ENCODE measurements at places on chromosomes 11 and 22. TPM values are rescaled to one million over a fixed set of nuclear protein-coding genes. Genes with fewer than 3 reads are reported as not detected.

Gene DGAT2
- 0.65 TPM for total RNA-seq

Gene PACSIN3
- total RNA-seq, result 1.3 TPM

Gene OR51B4
- not detected for total RNA-seq

Gene NLRP6
- 34.0 TPM for total RNA-seq

Gene CCDC87
- 0.14 TPM for total RNA-seq

Gene MOV10L1
- not detected for total RNA-seq

Gene KCNE3
- 0.19 TPM for total RNA-seq

Gene CATSPERZ
- total RNA-seq, result not detected

GRCh38 chr11:7300281-7300680 is 48.6 kb downstream of the SYT9 start:
- no peak overlapping the region for H3K27ac ChIP-seq
- DNase-seq, result no peak
- no peak overlapping the region for H3K4me3 ChIP-seq
- no peaks in the 10 kb centered on the region for H3K4me1 ChIP-seq
- no peaks in the 10 kb centered on the region for H3K36me3 ChIP-seq

- DNase-seq, result no peak
- H3K4me1 ChIP-seq, result peaks cover 1% of the 10 kb centered on the region
- H3K4me3 ChIP-seq, result no peak overlapping the region
These were observed 8.3 kb downstream of the SMTN start for GRCh38 chr22:31089160-31090100.

DNA sequence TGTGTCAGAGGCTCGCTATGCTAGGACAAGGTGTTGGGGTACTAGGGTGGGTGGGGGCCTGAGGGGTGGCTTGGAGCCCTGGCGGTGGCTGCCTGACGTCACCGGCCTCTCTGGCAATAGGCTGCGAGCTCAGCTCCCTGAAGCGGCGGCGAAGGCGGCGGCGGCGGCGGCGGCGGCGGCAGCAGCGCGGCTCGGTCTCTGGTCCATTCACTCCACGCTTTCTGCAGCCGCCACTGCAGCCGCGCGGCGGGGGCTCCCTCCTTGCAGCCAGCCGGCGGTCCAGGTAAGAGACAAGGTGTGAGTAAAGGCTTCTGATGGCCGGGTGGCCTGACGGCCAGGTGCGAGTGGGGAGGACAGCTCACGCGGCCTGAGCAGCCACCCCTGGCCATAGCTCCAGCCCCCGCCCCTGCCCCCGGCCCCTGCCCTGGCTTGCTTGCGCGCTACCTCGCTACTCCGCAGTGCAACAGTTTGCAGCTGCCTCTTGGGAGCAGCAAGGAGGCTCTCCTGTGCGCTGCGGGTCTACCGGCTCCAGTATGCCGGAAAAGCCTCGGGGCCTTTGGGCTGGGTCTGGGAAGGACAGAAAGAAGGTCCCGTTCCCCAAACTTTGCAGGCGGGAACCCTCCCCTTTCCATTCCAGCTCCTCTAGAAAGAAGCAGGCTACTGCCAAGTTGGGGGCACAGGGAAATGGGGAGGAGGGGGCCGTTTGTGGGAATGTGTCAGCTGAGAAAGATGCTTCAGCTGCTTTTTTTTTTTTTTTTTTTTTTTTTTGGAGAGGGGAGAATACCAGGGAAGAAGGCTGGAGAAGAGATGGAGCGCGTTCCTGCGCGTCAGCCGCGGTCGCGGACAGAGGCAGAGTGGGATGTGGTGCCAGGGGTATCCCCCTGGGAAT is at the start of gene C11orf87:
Gene C11orf87, plus strand, starts transcription at position 210 of the 889 bp plus-strand sequence. CDS start 1,444 bp downstream, outside the sequence.
- no peak for DNase-seq
- H3K4me3 ChIP-seq, result no peak within 1 kb of the TSS
- H3K36me3 ChIP-seq, result peaks cover 1% of the 10 kb centered on the region
- peaks cover 27% of the 10 kb centered on the region for H3K27me3 ChIP-seq
- no peaks in the 10 kb centered on the region for H3K4me1 ChIP-seq
- H3K27ac ChIP-seq, result peak within 1 kb of the TSS; percentile 47

DNA sequence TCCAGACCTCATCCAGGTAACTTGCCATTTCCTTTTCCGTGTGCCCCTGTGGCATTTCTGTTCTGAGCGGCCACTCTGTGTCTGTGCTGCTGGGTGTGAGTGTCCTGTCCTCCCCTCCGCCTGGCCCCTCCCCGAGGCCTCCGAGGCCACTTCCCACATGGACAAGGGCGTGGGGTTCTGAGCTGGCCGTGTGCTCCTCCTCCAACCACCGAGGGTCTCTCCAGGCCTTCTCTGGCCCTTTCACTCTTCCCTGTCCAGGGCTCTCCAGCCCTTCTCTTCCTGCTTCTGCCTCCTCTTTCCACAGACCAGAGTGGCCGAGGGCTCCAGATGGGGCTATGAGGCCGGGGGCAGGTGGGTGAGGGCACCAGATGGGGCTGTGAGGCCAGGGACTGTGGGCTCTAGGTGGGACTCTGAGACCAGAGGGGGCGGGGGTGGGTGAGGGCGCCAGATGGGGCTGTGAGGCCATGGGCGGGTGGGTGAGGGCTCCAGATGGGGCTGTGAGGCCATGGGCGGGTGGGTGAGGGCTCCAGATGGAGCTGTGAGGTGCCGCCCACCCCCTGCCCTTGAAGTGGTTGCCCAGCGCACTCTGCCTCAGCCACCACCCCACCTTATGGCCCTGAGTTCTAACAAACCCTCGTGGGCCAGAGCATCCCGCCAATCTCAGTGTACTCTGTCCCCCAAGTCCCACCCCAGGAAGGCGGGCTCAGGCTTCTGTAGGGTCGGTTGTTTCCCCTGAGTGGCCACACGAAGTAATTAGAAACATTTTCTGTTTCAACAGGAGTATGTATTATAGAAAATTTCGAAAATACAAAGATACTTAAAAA is 24.1 kb downstream of the PTDSS2 start:
- peaks cover 1% of the 10 kb centered on the region for H3K4me1 ChIP-seq
- no peak overlapping the region for H3K27ac ChIP-seq
- DNase-seq, result no peak
- no peak overlapping the region for H3K4me3 ChIP-seq

DNA sequence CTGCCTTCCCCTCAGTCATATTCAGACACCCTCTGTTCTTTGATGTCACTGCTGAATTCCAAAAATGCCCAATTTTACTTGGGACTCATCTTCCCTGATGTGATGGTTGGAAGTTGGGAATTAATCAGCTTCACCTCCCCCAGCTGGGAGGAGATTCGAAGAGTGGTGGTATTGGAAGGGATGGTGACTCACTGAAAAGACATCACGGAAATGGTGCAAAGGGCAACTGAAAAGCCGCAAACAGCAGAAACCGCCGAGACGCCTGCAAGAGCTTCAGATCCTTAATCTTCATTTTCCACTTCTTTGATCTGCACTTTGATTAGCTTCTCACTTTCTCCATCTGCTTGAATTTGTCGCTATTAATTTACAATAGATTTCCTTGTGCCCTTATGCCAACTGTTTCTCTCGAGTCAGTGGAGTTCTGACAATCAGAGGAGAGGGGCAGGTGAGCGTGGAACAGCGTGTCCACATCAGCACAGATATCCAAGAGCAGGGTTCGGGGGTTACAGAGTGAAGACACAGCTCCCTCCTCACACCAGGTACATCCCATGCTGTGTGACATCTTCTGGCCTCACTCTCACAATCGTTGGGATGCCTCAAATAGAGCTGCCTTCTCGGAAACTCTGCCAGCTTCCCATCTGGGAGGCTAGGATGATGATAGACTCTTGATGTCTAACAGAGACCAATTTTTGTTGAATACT is 325.4 kb downstream of the BRD1 start:
- no peak for DNase-seq
- H3K27me3 ChIP-seq, result no peaks in the 10 kb centered on the region
- H3K27ac ChIP-seq, result no peak overlapping the region
- H3K4me1 ChIP-seq, result no peaks in the 10 kb centered on the region
- H3K36me3 ChIP-seq, result no peaks in the 10 kb centered on the region

- H3K4me1 ChIP-seq, result peaks cover 3% of the 10 kb centered on the region
- DNase-seq, result no peak
- H3K27ac ChIP-seq, result no peak overlapping the region
These were observed 1.2 kb upstream of the SMIM35 start for GRCh38 chr11:118087931-118088330.

DNA sequence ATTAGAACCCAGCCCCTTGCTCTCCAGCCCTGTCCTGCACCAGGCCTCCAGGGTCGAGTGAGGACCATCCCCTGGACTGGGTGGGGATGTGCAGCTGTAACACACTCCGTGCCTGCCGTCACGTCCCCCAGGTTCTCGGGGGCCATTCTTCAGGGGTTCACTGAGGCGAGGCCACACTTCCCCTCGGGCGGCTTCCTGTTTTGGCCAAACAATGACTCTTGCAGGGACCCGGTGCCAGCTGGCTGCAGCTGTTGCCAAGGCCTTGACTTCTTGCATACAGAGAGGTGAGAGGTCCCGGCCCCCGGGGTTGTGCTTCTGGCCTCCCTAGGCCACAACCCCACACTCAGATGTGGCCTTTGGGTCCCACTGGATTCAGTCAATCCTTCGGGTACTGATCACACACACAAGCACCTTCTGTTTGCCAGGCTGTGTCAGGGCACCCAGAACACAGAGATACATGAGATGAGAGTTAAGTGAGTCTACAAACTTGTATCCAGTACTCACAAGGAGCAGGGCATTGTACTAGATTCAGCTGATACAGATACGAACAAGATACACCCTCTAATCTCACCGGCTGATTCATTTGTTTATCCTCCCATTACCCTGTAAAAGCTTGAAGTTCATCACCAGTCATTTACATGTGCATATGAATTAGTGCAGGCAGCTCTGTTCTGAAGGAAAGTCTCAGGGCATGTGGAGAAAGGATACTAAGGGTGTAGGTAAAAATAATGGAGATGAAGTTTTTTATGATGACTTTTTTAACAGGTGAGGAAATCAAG is 32.9 kb downstream of the LRRC32 start:
- no peak for DNase-seq
- peaks cover 7% of the 10 kb centered on the region for H3K4me1 ChIP-seq
- H3K27me3 ChIP-seq, result peaks cover 22% of the 10 kb centered on the region
- no peaks in the 10 kb centered on the region for H3K36me3 ChIP-seq
- H3K27ac ChIP-seq, result no peak overlapping the region

DNA sequence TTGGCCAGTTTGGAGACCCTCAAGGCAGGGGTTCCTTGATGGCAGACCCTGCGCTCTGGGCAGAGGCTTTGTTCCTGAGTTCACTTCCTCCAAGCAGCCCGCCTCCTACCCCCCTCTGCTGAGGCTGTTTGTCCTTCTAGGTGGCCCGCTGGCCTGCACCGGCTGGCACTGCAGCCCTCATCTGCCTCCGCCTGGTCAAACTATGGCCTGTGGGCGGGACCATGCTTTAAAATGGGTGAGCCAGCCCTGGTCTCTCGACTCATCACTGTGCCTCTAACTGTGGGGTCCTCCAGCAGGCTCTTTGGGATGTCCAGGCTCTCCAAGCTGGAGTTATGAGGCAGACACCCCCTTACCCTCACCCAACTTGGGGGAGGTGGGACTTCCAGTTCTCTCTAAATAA is 114.1 kb upstream of the SLC22A12 start:
- DNase-seq, result no peak
- no peaks in the 10 kb centered on the region for H3K36me3 ChIP-seq
- H3K4me3 ChIP-seq, result no peak overlapping the region
- peaks cover 15% of the 10 kb centered on the region for H3K27me3 ChIP-seq
- no peak overlapping the region for H3K27ac ChIP-seq
- no peaks in the 10 kb centered on the region for H3K4me1 ChIP-seq

GRCh38 chr22:17243524-17243923 is 24.3 kb upstream of the ADA2 start:
- peak overlapping the region; percentile 25 for H3K4me3 ChIP-seq
- no peak for DNase-seq
- H3K4me1 ChIP-seq, result peaks cover 13% of the 10 kb centered on the region
- H3K36me3 ChIP-seq, result no peaks in the 10 kb centered on the region

GRCh38 chr11:115188188-115188897 is 315.9 kb downstream of the CADM1 start:
- H3K27me3 ChIP-seq, result peaks cover 2% of the 10 kb centered on the region
- H3K27ac ChIP-seq, result no peak overlapping the region
- DNase-seq, result no peak
- no peaks in the 10 kb centered on the region for H3K4me1 ChIP-seq
- no peaks in the 10 kb centered on the region for H3K36me3 ChIP-seq

DNA sequence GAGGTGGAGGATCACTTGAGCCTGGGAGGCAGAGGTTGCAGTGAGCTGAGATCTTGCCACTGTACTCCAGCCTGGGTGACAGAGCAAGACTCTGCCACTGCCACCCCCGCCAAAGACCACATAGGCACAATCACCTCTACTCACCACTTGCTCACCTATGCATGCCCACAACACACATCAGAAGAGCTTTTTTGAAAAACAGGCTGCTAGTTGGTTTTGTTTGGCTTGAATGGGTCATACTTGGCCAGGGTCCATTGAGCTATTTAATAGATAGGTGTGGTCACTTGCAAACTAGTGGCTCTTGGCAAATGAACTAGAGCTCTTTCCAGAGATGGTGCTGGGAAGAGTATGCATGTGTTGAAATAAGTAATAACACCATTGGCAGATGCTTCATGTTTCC is 80.1 kb downstream of the EMSY start:
- H3K4me1 ChIP-seq, result no peaks in the 10 kb centered on the region
- peaks cover 21% of the 10 kb centered on the region for H3K36me3 ChIP-seq
- DNase-seq, result no peak

DNA sequence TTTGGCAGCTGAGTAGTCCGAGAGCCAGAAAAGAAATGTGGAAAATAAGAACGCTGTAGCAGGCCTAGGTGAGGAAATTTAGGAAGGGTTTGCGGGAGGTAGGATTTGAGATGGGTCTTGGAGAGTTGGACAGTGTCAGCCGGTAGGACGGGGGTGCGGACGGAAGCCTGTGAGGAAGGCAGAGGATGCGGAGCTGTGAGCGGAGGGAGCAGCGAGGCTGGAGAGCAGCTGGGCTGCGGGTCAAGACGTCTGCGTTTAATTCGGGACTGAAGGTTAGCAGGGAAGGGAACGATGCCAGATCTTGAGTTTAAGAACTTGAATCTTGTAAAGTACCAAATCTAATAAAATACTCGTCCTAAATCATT is 669 bp upstream of the TIGD3 start:
- H3K27ac ChIP-seq, result no peak overlapping the region
- no peaks in the 10 kb centered on the region for H3K27me3 ChIP-seq
- peak overlapping the region; percentile 60 for H3K4me3 ChIP-seq
- peaks cover 7% of the 10 kb centered on the region for H3K36me3 ChIP-seq
- H3K4me1 ChIP-seq, result peaks cover 14% of the 10 kb centered on the region

GRCh38 chr22:23138584-23139435 is 3.0 kb downstream of the RSPH14 start:
- H3K4me1 ChIP-seq, result peaks cover 43% of the 10 kb centered on the region
- no peaks in the 10 kb centered on the region for H3K27me3 ChIP-seq
- DNase-seq, result no peak
- peak overlapping the region; percentile 97 for H3K27ac ChIP-seq
- H3K4me3 ChIP-seq, result peak overlapping the region; percentile 73

GRCh38 chr11:112817376-112817775 is 143.8 kb upstream of the NCAM1 start:
- peaks cover 22% of the 10 kb centered on the region for H3K27me3 ChIP-seq
- H3K27ac ChIP-seq, result no peak overlapping the region
- no peak for DNase-seq

DNA sequence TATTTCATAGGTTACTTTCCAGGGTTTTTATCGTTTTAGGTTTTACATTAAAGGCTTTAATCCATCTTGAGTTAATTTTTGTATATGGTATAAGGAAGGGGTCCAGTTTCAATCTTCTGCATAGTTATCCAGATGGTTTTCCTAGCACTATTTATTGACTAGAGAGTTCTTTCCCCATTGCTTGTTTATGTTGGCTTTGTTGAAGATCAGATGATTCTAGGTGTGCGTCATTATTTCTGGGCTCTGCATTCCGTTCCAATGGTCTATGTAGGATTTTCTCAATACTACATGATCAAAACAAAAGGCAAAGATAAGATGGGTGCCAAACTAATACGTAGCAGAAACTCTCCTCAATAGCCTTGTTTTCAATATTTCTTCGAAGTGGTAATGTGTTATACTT is 14.3 kb upstream of the RIC3 start:
- no peak overlapping the region for H3K4me3 ChIP-seq
- no peaks in the 10 kb centered on the region for H3K4me1 ChIP-seq
- H3K36me3 ChIP-seq, result no peaks in the 10 kb centered on the region
- H3K27me3 ChIP-seq, result peaks cover 24% of the 10 kb centered on the region
- no peak overlapping the region for H3K27ac ChIP-seq
- DNase-seq, result no peak
